ENCODE measurements at places on chromosomes 2 and 18.

DNA sequence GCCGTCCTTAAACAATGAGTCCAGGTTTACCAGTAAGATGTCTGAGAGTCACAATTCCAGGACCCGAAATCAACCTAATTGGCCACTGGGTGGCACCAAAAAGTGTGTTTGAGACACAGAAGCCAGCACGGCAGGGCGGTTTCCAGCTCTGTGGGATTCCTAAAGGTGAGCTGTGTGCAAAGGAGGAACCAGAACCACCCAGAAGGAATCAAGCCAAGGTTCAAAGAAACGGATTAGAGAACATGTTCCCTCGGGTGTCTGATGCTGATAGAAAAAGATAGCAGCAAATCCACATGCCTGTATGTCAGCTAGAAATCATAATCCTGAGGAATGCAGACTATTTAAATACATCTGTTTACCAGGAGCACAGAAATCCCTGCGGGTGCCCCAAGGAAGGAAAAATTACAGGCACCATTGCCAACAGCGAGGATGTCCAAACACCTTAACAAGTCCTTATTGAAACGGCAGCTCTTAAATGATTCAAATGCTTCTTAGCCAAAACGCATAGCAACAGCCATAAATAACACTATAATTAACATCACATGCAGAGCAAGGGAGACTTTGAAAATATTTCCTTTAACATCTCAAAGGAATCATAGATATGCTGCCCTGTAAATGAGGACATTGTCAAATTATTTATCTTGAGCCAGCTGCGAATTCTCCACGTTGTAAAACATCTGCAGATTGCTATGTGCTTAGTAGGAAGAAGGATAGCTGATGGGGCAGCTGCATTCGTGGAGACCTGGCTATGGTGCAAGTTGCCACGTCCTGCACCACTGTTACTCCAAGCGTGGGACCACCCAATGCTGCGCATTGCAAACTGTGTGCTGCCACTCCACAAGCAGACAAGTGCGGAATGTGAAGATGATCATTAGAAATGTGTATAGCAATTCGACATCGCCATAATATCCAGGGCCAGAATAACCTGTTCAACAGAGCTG lies 318.7 kb upstream of the NCKAP5 start:
- peak; percentile 17 for DNase-seq

- no peak for DNase-seq
These were observed 289.7 kb upstream of the KCNJ3 start for GRCh38 chr2:154408786-154409185.

- no peak for DNase-seq
These were observed 72.1 kb upstream of the MAP4K4 start for GRCh38 chr2:101625387-101625786.

DNA sequence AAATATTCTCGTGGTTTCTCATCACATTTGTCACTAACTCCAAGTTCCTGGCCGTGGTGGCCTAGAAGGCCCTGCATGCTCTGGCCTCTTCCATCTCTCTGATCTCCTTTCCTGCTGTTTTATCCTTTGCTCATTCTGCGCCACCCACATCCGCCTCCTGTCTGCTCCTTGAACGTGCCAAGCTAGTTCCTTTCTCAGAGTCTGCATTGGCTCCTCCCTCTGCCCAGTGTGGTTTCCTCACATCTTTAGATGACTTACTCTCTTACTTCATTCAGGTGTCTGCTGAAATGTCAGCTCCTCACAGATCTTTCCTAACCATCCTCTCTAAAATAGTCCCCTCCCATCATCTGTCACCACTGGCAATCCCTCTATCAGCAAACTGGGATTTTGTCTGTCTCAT lies 158.6 kb upstream of the RBMS1 start:
- DNase-seq: peak; percentile 67

GRCh38 chr2:154457286-154457685 lies 241.2 kb upstream of the KCNJ3 start:
- DNase-seq: no peak

- no peak for DNase-seq
These were observed 10.5 kb downstream of the RNF144A start for GRCh38 chr2:6927753-6928152.

DNA sequence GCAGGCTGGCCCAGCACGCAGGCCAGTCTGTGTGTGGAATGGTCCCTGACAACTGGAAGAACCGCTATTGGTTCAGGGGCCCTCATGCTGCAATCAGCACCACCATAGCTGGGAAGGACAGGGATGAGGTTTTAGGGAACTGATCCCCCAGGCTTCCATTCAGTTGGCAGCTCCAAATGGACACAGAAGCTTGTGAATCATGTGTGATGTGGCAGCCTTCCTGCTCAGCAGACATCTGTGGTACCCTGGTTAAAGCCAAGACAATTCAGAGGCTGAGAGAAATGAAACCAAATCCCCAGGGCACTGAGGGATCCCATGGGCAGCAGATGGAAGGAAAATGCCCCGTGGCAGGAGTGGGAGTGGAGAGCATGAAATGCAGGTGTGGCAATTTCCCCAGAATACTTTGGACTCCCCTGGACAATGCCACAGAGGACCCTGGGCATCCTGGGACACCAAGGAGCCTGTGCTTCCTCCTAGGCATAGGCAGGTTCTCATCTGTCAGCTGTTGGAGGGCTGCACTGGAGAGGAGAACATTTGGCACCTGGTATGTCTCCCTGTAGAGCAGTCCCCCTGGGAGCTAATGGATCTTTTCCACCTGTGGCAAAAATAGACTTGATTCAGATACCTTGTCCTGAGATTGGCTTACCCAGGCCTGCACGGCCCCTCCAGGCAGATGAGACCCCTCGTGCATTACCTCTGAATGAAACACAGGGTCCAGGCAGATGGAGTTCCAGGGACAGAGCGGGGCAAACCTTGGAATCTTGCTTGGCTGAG lies 162.2 kb upstream of the BCL2L11 start:
- no peak for DNase-seq

- no peak for DNase-seq
These were observed 102.6 kb downstream of the VSNL1 start for GRCh38 chr2:17643031-17643615.

- no peak for DNase-seq
These were observed 69.0 kb upstream of the FAM110C start for GRCh38 chr2:115303-115702.

DNA sequence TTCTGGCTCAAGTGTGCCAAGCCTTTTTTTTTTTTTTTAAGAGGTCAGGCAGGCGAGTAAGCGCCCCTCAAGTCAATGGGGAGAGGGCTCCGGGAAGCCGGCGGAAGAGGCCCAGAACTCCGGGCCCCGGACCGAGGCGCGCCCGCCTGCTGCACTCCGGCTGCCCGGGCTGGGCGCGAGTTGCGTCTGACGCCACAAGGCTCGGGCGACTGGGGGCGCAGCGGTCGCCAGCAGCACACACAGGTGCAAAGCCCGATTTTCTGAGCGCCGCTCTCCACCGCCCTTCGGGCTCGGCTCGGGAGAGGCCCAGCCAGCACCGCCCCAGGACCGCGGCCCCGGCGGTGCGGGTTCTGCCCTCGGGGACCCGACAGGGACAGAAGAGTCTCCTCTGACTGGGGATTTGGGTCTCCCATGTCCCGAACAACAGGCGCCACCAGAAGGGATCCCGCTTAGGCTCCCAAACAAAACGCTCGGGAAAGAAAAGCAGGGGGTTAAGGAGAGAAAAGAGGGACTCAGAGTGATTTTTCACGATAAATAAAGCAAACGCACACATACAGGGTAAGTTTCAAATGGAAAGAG lies 787 bp downstream of the ERBB4 start:
- no peak for DNase-seq

DNA sequence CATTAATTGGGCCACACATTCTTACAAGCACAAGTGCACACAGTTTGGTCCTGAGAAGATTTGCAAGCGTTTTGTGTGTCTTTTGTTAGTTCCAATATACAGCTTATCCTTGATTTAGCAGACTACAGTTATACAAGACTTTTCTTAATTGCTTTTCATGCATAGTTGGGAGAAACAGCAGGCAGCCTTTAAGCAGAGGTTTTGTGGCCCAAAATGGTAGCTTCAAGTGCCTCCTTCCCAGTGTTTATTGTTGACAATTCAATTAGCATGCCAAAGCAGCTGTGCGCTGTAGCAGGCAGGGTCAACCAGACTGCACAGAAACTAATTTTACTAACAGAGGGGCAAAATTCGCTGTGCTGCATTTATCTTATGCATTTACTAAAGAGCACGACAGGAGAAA lies 47.5 kb downstream of the FRZB start:
- DNase-seq: no peak

DNA sequence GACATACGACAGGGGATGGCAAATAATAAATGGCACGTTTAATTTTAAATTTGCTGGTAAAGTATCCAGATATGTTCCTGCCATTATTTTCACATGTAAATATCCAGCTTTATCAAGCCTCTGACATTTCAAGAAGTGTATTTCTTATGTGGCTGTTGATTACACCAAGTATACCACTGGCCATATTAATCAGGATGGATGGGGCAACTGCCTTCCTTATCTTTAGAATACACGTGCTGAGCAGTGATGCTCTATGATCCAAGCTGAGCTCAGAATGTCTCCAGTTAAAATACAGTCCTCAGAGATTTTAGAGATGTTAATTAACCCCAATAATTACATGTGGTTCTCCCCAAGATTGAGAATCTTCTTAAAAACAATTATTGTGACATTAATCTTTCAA lies 38.3 kb upstream of the RAPGEF4 start:
- no peak for DNase-seq

GRCh38 chr2:74744731-74745515 lies 89.0 kb upstream of the HK2 start:
- DNase-seq: no peak

DNA sequence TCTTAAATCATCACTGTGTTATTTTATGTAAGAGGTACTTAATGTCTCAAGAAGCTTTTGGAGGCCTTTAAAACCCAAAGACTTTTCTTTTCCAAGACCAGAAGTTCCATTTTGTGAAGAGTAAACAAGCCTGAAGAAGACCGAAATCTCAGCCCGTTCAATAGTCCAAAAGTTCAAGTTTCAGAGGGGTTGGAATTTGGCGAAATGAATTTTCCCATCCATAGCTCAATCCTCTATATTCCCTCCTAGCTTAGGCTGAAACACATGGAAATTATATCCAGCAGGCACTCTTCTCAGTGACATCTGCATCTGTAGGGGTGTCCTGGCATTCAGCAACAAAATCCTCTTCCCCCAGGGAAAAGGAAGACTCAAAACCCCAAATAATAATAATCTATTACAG lies 344.6 kb downstream of the ARHGAP15 start:
- DNase-seq: no peak

DNA sequence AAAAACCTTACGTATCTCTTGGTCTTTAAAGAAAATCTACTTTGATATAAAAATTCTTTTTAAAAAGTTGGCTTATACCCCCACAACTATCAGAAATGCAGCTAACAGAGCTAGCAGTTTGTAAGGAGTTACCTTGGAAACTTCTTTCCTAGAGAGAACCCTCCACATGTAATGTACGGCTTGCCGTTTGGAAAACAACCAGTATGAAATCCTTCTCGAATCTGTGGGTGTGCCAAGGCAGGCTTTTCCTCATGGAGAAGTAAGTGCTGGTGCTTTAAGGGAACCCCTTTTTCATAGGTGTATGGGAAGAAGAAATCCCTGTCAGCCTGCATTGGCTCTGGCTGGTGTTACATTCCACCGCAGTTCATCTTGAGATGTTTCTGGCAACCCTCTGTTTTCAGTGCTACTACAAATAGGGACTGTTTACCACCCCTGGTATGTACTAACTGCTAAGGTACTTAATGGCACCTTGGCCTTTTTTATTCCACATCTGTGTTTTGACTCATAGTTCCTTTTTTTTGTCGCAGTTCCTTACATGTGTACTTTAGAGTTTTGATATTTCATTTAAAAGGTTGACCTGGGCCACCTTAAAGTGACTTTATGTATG lies 248.4 kb downstream of the FHOD3 start:
- no peak for DNase-seq

- no peak for DNase-seq
These were observed 208.4 kb downstream of the ANAPC1 start for GRCh38 chr2:111675419-111676194.

DNA sequence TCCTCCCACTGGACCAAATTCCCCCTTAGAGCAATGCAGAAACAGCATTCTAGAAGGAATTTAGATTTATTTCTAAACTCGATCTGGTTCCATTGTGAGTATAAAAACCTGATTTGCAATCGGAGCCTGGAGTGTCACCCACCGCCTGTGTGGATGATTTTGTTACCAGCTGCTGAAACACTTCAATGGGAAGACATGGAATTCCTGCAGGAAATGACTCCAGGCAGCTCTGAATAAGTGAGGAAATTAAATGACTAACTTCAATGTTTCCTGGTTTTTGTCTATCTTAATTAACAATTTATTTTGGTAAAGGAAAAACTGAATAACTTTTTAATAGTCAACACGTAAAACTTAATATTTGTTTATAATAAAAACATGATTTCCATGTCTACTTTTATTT lies 19.3 kb downstream of the CTAGE1 start:
- DNase-seq: no peak

DNA sequence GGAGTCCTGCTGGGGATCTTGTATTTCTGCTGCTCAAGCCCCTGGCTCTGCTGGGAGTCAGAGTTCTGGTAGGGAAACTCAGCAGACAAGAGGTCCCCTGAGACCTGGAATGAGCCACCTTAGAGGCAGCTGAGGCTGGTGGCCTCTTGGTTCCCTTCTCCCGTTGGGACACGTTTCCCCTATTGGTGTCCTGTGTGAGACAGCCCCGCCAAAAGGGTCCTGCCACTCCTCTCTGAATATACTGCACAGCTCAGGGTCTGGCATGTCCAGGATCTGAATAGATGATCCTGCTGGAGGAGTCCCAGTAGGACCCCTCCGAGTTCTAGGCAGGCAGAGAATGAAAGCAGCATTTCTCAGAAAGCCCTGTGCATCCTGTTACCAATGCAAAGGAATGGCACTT lies 2.0 kb upstream of the RALB start:
- DNase-seq: no peak

GRCh38 chr2:46087492-46087891 lies 209.7 kb upstream of the EPAS1 start:
- DNase-seq: no peak

DNA sequence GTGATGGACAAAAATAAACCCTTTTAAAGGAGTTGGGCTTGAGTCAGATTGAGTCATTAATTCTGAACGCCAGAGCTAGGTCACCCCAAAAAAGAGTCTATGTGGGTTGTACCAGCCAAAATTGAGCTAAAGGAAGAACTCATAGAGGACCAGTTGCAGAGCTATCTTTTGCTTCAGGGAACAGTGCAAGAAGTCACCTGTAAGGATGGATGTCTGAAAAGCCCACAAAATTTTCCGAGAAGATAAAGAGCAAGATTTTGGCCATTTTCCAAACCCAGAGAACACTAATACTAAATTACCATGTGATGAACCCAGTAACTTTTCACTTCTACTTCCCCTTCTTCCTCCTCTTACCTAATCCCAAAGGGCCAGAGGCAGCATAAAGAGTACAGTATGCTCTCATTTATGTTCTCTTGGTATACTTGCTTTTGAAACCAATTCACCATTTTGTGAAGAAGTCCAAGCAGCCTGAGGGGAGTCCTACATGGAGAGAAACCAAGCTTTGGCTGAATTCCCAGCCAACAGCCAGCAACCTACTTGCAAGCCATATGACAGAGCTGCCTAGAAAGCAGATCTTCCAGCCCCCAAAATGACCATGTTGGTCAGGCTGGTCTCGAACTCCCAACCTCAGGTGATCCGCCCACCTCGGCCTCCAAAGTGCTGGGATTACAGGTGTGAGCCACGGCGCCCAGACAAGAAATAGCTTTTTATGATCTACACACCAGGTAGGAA lies 551.7 kb downstream of the SATB2 start:
- no peak for DNase-seq

Measured in CD8-positive, alpha-beta memory T cell (primary cell).